ENCODE measurements at places on chromosomes 3 and 15.

GRCh38 chr3:197216169-197216860 is 82.1 kb downstream of the DLG1 start:
- no peak for DNase-seq

- DNase-seq: no peak
Measured at GRCh38 chr3:58864480-58864879, 185.3 kb downstream of the CFAP20DC start.

DNA sequence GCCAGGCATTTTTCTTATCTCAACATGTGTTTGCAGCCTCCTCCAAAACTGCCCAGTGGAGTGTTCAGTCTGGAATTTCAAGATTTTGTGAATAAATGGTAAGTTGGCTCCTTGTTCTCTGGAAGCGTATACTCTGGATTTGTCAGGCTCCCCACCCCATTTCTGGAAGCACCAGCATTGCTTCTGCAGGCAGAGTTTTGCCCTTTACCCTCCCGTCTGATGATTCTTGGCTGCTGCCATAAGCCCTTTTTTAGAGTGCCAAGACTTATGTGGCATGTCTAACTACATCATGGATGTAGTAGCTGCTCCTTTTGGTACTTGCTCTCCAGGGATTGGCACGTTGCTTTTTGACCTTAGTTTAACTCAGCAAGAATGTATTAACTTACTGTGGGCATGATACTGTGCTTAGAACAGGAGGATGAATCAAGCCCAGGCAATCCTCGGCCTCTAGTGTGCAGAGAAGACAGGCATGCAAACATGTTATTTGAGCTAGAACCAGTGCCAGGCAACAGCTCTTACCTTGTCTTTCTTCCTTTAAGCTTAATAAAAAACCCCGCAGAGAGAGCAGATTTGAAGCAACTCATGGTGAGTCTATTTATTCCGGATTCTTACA is 8.3 kb downstream of the SNAPC5 start:
- no peak for DNase-seq

DNA sequence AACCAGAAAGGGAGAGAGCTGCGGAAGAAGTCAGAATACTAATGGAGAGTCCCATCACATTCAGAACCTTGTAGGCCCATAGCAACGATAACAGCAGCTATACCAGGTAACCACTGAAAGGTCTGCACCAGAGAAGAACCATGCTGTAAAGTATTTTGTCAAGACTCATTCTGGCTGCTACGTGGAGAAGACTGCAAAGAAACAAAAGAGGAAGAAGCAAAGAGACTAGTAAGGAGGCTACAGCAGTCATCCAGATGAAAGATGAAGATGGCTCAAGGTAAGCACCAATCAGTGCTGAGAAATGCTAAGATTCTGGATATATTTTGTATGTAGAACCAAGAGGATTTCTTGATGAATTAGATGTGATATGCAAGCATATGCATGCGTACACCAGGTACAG is 39.6 kb downstream of the ACAP2 start:
- no peak for DNase-seq
